Fibroblast of pulmonary artery (primary cell): ENCODE measurements at places on chromosomes 13 and 19.

DNA sequence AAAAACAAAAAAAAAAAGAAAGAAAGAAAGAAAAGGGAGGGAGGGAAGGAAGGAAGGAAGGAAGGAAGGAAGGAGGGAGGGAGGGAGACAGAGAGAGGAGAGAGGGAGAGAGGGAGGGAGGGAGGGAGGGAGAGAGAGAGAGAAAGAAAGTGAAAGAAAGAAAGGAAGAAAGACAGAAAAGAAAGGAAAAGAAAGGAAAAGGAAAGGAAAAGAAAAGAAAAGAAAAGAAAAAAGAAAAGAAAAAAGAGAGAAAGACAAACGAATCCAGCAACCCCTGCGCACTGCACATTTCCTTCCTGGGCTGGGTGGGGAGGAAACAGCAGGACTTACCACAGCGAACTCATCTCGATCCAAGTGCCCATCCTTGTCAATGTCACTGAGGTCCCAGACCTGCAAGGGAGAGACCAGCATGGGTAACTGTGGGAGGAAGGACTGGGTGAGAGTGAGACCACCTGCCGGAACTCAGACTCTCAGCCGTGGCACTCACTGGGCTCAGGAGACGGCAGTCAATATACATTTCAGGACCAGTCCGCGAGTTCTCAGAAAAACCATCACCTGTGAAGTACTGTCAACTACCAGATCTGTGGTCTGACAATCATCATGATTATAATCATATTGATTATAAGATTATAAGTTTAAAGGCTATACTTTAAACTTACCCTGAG is 43.3 kb downstream of the EPS15L1 start:
- DNase-seq, result no peak

DNA sequence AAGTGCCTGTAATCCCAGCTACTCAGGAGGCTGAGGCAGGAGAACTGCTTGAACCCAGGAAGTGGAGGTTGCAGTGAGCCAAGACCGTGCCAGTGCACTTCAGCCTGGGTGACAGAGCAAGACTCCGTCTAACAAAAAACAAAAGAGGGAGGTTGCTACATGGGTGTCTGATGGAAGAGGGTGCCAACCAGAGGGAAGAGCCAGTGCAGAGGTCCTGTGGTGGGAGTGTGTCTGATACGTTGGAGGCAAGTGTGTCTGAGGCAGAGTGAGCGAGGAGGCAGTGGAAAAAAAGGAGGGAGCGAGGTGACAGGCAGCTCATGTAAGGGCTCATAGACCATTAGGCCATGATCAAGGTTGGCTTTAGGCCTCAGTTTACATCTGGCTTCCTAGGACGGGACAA is 6.8 kb downstream of the PDE4A start:
- no peak for DNase-seq

GRCh38 chr19:40512473-40513344 is 45.9 kb downstream of the SPTBN4 start:
- peak; percentile 9 for DNase-seq

DNA sequence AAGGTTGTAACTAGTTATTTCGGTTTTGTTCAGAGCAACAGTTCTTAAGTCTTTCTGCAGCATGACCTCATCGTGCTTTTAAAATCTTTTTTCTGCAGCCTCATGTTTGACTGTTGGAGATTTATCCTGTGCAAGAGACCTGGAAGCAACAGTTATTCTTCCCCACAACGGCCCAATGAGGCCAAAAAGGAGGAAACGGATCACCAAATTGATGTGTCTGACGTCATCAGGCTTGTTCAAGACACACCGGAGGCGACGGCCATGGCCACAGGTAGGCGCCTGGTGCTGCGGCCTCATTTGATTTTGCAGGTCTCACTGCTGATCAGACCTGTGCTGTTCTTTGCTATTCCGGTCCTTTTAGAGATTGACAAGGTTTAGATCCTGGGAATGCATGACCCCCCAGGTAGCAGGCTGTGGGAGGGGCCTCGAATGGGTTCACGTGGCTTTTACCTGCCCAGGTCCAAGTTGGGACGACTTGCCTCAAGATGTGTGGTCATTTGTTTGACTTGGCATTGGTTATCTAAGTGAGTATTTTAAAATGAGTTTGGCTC is 66.8 kb upstream of the MCF2L start:
- no peak for DNase-seq

GRCh38 chr13:40517486-40518480 is 148.7 kb downstream of the FOXO1 start:
- no peak for DNase-seq

- no peak for DNase-seq
Observed at GRCh38 chr13:107669391-107669993, 545.8 kb downstream of the LIG4 start.
